ENCODE measurements at places on chromosomes 12 and 14. TPM values are rescaled to one million over a fixed set of nuclear protein-coding genes. Genes with fewer than 3 reads are reported as not detected.

The RPGRIP1 gene
- total RNA-seq = under 0.01 TPM

The SART3 gene
- 39.8 TPM for total RNA-seq

The BDKRB2 gene
- 4.1 TPM for total RNA-seq

The VWF gene
- 0.29 TPM for total RNA-seq

The ADAMTS20 gene
- total RNA-seq = not detected

DNA sequence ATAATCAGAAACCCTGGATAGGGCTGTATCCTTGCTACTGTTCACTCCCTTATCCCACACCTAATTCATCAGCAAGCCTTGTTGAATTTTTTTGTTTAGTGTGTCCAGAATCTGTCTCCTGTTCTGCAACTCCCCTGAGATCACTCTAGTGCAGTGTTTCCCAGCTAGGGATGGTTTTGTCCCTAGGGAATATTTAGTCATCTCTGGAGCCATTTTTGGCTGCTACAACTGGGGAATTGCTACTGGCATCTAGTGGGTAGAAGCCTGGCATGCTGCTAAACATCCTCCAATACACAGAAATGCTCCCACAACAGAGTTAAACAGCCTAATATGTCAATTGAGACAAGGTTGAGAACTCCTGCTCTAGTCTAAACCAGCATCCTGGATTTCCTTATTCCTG lies 248.0 kb downstream of the NPAS3 start:
- H3K4me1 ChIP-seq = no peaks in the 10 kb centered on the region
- no peak overlapping the region for H3K27ac ChIP-seq
- no peaks in the 10 kb centered on the region for H3K36me3 ChIP-seq
- H3K4me3 ChIP-seq = no peak overlapping the region

DNA sequence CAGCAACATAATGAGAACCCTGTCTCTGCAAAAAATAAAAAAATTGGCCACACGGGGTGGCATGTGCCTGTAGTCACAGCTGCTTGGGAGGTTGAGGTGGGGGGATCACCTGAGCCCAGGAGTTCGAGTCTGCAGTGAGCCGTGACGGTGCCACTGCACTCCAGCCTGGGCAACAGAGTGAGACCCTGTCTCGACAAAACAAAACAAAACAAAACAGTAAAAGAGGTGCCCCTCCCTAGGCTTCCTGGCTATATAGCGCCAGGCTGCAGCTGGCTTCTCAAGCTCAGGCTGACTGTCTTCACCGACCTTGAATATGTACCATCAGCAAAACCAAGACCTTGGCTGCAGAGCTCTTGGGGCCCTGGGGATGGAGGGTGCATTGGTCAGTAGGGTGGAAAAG lies 29.4 kb downstream of the TSPAN9 start:
- no peak overlapping the region for H3K27ac ChIP-seq
- no peaks in the 10 kb centered on the region for H3K27me3 ChIP-seq
- peak overlapping the region; percentile 33 for H3K4me3 ChIP-seq
- H3K4me1 ChIP-seq = peaks cover 16% of the 10 kb centered on the region
- no peak for DNase-seq

DNA sequence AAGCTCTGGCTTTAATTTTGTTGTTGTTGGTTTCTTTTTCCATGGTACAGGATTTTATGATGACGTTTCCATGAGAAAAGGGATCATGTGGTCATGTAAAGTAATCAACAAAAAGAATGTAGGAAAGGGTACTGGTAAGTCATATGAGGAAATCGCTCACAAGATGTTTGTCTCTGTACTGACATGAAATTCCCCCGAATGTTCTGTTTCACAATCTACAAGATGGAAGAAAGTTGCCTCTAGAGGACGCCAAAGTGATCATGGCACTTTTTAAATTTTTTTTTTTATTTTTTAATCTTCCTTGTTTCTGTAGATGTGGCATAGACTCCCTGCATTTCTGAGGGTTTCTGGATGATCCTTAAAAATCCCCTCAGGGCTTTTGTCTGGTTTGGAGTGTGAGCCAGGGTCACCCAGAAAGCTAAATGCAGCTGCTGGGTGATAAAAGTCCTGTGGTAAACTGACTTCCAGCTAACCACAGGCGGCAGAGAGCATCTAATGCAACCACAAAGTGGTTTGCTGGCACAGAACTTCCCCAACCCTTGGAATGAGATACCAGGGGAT lies 393.5 kb downstream of the CCDC91 start:
- H3K4me3 ChIP-seq = no peak overlapping the region
- peak; percentile 72 for DNase-seq
- no peaks in the 10 kb centered on the region for H3K27me3 ChIP-seq
- no peaks in the 10 kb centered on the region for H3K36me3 ChIP-seq
- H3K27ac ChIP-seq = peak overlapping the region; percentile 37

GRCh38 chr12:39764944-39765560 lies 145.4 kb upstream of the ABCD2 start:
- no peaks in the 10 kb centered on the region for H3K36me3 ChIP-seq
- DNase-seq = no peak
- H3K4me1 ChIP-seq = no peaks in the 10 kb centered on the region
- H3K27me3 ChIP-seq = no peaks in the 10 kb centered on the region
- H3K4me3 ChIP-seq = no peak overlapping the region
- no peak overlapping the region for H3K27ac ChIP-seq

DNA sequence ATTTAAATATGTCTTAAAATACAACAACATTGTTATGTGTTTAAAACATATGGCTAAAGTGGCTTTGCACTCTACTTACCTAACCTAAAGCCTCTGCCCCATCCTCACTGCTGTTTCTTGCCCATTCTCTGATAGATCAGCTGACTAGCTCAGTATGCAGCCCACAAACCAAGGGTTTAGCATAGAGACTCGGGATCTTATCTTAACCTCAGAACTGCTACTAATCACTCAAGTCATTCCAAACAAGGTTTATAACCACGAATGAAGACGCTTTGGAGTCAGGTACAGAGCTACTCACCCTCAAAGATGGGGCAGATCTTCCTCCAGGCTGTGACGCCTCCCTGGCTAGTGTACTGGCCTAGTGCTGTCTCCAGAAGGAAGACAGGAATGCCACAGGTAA lies 19.3 kb downstream of the SLC6A13 start:
- no peak for DNase-seq
- H3K4me1 ChIP-seq = no peaks in the 10 kb centered on the region
- peaks cover 8% of the 10 kb centered on the region for H3K27me3 ChIP-seq
- no peak overlapping the region for H3K4me3 ChIP-seq
- H3K36me3 ChIP-seq = no peaks in the 10 kb centered on the region

GRCh38 chr14:52025310-52025709 lies 36.0 kb downstream of the RTRAF start:
- H3K27ac ChIP-seq = peak overlapping the region; percentile 81
- peak; percentile 87 for DNase-seq
- peaks cover 3% of the 10 kb centered on the region for H3K36me3 ChIP-seq
- no peaks in the 10 kb centered on the region for H3K27me3 ChIP-seq
- no peak overlapping the region for H3K4me3 ChIP-seq

GRCh38 chr12:75862692-75863471 lies 168.7 kb downstream of the PHLDA1 start:
- H3K27ac ChIP-seq = peak overlapping the region; percentile 42
- H3K4me3 ChIP-seq = no peak overlapping the region
- H3K36me3 ChIP-seq = no peaks in the 10 kb centered on the region

Data from osteoblast (primary cell).